ENCODE measurements at places on chromosomes 2 and 18.
A peak's percentile ranks its signal among the peaks of the same experiment; 100 is the strongest.

DNA sequence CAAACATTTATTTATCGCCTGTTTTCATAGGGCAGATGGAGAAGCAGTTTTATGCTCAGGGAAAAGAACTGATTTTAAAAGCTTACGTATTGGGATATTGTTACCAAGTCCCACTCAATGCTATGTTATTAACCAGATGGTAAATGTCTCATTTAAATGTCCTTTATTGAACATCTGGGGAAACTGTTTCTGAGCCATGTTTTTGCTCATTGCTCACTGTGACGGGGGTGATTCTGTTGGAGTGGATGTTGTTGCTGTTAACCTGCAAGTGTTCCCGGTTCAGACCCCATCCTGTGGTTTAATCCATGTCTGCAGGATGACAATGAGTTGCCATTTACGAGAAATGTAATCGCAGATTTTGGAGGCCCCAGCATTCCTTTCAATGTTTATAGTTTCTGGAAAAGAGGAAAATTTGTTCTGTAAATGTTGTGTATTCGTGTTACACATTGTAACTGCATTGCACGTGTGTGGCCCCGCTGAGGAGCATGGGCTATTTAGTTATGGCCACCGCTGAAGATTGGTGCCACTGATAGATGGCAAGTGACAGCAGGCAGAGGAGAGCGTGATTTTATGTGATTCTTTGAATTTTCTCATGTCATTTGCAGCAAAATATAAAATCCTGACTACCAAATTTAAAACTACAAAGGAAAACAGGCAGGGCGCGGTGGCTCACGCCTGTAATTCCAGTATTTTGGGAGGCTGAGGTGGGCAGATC lies 174.8 kb upstream of the COPS8 start:
- DNase-seq, result no peak

GRCh38 chr18:57326718-57327323 lies 25.5 kb upstream of the ST8SIA3 start:
- no peak for DNase-seq

DNA sequence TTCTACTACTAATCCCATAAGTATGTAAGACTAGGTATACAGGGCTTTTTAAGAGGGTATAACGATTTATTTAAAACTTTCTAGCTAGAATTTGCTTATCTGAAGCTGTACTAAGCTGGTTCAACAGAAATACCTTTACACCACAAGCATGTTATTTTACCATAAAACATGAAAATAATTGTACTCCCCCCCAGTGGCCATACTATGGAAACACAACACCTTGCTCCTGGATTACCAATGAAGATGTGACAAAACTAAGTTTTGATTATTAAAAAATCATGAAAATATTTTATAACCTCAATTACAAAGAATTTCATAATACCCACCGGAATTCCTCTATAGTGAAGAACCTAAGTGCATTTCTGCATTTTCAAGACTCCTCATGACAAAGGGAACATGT lies 27.3 kb downstream of the LPIN2 start:
- peak; percentile 29 for DNase-seq

DNA sequence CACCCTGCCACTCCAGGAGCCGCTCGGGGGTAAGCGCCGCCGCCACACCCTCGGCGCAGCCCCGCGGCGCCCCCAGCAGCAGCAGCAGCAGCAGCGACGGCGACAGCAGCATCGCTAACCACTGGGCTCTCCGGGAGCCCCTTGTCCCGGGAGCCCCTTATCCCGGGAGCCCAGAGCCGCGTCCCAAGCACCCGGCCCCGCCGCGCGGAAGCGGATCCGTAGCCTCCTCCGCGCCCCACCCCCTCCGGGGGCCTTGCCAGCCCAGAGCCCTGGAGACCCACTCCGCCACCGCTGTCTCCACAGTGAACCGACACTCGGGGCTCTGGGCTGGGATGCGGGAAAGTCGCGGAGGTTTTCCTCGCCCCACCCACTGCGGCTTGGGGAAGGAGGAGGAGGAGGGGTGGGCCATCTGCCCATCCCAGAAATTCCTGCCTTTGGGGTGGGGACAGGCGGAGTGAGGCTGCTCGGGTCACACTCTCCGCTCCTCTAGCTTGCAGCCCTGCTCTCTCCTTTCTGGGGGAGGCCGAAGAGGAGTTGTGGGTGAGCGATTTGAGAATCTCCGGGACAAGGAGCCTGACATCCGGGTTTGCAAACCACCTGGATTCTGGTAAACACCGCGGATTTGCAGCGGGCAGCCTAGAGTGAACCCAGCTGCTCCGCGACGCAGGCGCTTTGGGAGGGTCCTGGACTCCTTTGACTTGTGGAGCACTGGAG lies at the start of gene PLA2R1:
Gene PLA2R1 (minus strand): TSS at position 324 of the 714 bp plus-strand sequence. CDS start 212 bp downstream, at position 112.
- peak; percentile 46 for DNase-seq

Measured in fibroblast of skin of right quadriceps (primary cell).